LHCN-M2 (cell line): ENCODE measurements at places on chromosomes 5 and 9.

- no peak for DNase-seq
Measured at GRCh38 chr5:1334831-1335539, 9.9 kb downstream of the CLPTM1L start.

DNA sequence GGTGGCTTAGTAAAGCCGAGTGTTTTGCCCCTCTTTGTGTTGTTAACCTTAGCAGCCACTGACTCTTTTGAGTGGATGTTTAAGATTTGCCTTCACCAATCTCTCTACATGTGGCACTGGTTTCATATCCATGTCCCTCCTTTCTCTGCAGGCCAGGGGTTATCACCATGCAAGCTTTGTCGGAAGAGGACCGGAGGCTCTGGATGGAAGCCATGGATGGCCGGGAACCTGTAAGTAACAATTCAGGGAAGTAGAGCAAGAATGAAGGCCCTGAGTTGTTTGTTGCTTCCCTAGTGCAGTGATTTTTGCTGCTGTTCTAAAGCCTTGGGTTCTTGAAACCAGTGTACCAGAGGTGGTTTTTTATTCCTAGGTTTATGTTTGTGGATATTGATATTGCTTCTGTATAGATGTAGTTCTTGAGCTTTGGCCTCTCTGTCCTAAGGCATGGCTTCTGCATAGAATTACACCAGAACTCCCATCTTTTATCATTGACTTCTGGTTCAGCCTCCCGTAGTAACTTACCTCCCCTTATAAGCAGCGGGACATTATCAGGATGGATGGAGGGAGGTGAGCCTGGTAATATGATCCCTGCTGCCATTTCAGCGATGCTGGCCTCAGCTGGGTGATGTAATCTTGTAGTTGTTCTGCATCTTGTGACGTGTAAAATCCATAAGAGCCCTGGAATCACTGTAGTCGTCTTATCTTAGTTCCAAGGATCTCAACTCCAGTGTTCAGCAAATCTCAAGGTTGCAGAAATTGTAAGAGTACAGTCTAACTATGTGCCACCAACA is 161.9 kb downstream of the ARHGAP26 start:
- no peak for DNase-seq

DNA sequence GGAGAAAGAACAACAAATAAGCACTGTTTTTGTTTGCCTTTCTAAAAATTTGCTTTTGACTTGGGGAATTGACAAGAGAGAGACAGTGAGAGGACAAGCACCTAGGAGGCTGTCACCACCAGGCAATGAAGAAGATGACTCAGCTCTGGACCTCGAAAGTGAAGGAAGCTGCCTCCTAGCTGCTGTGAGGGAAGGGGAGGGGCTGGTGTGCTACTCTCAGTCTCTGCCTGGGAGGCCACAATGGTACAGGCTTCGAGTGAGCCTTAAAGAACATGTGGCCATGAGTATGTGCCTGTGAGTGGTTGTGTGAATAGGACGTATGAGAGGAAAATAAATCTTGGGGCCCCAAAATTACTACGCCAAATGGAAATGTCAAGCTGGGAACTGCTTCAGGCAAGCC is 7.1 kb upstream of the PLK2 start:
- no peak for DNase-seq

- no peak for DNase-seq
Measured at GRCh38 chr5:142501890-142502289, 177.1 kb upstream of the SPRY4 start.

GRCh38 chr5:178241231-178241663 is 8.6 kb upstream of the PHYKPL start:
- no peak for DNase-seq

- DNase-seq, result peak; percentile 5
Measured at GRCh38 chr5:119583684-119584083, 45.7 kb upstream of the FAM170A start.
